ENCODE measurements at places on chromosomes 1 and 21.

DNA sequence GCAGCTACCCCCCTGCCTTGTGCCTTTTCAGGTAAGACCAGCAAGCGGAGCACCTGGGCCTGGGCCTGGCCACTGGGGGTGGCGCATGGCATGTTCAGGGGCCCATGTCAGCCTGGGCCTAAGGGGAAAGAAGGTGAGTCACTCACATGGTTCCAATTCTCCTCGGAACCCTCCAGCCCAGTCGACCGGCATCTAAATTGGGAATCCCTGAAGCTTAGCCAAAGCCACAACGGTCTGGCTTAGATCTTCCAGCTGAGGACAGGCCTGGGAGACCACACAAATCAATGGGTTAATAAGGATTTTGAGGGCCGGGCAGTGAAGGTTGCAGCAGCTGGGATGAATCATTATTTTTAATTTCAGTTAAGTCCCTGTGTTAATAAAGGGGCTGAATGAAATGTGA, 145.1 kb upstream of the SMYD2 start:
- no peak for DNase-seq

DNA sequence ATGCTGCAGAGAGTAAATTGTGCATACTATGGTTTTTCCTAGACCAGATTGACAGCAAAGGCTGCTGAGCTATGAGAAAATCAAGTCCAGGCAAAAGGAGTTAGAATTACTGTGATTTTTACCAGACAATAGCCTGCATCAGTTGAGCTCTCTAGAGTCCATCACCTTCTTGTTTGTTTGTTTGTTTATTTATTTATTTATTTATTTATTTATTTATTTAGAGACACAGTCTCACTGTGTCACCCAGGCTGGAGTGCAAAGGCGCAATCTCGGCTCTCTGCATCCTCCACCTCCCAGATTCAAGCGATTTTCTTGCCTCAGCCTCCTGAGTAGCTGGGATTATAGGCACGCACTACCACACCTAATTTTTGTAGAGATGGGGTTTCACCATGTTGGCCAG, 24.2 kb upstream of the ABCB10 start:
- DNase-seq, result no peak

DNA sequence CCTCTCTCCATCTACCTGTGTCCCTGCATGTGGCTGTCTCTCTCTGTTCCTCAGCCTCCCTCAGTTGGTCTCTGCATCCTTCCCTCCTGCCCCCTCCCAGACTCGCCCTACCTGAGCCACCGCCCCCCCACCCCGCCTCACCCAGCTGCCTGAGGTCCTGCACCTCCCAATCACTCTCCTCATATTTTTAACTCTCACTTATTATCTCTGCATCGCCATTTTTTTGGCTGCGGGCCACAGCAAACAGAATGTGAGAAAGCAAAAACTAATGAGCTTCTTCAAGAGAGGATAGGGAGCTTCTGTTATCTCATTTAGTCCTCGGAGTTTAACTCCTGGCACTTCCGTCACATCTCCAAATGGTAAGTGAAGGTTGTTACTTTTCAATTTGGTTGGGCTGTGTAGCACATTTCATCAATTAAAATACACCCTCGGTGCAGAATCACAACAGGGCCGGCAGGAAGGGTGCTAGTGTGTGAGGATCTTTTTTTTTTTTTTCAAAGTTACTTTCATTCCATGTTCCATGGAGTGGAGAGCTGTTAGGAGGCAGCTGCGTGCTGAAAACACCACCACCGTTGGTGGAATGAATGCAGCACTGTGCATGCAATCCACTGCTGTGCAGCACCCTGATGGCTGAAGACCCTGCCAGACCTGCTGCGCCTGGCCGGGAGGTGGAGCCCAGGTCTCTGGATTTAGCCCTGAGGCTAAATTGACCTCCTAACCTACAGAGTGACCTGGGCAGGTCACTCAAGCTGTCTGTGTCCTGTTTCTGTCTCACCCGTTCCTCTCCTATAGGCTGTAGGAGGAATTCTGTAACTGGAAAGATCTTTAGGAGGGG, 157.2 kb upstream of the NFIA start:
- DNase-seq, result no peak

- no peak for DNase-seq
Observed at GRCh38 chr1:80542231-80542630, 1258.5 kb upstream of the ADGRL2 start.
